ENCODE measurements at places on chromosomes 16 and 17. TPM values are rescaled to one million over a fixed set of nuclear protein-coding genes. Genes with fewer than 3 reads are reported as not detected.

Gene TBX21
- total RNA-seq = 437 TPM

Gene STAT3
- total RNA-seq = 344 TPM

Gene RASL10B
- not detected for total RNA-seq

Gene LRRC59
- total RNA-seq = 90.8 TPM

Measured in natural killer cell treated with Interleukin-12 subunit alpha and Interleukin-12 subunit beta and Interleukin-15 and Interleukin-18, amount 100 ng/mL, for 72 hours (primary cell).